ENCODE measurements at places on chromosomes 2 and 18.

GRCh38 chr2:235049719-235050118 lies 97.9 kb downstream of the SH3BP4 start:
- no peak for DNase-seq

- no peak for DNase-seq
Measured at GRCh38 chr2:67499989-67500388, 102.9 kb downstream of the ETAA1 start.

GRCh38 chr2:39881494-39881893 lies 102.4 kb upstream of the THUMPD2 start:
- DNase-seq, result no peak

DNA sequence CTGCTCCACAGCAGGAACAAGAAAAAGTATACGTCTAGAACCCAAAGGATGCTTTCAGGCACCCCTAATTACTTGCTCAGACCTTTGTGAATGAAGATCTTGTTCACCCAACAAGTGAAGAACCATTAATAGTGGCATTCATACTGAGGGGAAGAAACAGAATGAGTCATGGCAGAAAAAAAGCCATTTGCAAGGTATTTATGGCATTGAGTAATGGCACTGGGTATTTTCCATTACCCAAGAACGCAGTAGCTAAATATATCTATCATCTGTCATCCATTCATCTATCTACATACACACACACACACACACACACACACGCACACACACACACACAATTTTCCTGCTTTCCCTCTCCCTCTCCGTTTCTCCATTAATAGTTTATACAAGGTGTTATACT lies 56.4 kb upstream of the XIRP2 start:
- DNase-seq, result no peak

GRCh38 chr2:67631483-67631882 lies 234.3 kb downstream of the ETAA1 start:
- no peak for DNase-seq

- DNase-seq, result no peak
Measured at GRCh38 chr18:6776188-6776587, 46.7 kb downstream of the ARHGAP28 start.

DNA sequence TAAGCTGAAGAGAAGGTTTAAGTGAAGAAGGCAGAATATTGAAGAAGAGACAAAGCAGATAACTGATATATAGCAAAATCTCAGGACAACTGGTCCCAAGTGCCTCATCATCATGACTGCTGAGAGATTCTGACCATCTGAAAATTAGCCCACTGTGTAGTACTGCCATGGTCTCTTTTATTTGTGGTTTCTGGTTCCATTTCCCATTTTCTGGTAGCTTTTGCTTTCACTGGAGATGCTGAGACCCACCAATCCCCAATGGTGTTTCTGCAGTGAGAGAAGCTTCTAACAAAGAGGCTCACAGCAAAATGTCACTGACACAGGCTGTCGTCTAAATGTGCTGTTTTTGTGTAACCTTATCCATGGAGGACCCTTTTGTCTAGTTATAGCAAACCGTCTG lies 79.5 kb downstream of the TMEM163 start:
- no peak for DNase-seq

DNA sequence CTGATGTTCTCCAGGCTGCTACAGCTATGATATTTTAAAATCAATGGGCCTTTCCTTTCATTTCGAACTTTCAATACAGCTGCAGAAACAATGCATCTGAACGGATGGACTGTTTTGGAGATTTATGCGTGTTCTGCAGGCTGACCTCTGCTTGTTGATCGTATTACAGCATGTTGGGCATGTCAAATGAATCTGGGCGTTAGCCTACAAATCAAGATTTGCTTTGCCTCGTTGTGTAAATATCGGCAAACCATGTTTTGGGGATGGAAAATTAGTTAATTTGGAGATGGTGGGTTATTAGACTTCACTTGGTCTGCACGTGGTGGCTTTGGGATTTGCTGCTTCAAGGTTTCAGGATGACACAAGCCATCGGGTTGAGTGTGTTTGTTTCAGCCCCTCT lies 129.3 kb downstream of the AGAP1 start:
- no peak for DNase-seq

- DNase-seq, result no peak
Measured at GRCh38 chr2:9165625-9166024, 41.0 kb upstream of the ASAP2 start.

GRCh38 chr2:54456362-54456611 lies 160 bp downstream of the SPTBN1 start:
- no peak for DNase-seq

DNA sequence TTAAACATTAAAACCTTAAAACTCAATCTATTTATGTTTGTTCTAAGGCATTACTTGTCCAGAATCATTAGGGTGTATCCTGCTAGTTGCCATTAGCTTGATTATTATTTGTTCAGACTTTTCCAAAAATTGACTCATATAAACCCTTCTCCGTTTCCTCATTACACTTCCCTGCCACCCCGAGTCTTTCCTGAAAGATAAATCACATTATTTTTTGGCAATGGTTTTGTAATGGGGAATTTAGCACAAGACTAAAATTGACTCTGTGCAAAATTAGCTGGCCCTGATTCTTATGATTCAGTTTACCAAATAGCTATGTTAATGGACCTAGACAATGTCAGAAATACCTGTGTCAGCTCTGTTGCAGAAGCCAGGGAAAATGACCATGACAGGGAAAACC lies 112.2 kb upstream of the NT5C1B start:
- DNase-seq, result no peak

DNA sequence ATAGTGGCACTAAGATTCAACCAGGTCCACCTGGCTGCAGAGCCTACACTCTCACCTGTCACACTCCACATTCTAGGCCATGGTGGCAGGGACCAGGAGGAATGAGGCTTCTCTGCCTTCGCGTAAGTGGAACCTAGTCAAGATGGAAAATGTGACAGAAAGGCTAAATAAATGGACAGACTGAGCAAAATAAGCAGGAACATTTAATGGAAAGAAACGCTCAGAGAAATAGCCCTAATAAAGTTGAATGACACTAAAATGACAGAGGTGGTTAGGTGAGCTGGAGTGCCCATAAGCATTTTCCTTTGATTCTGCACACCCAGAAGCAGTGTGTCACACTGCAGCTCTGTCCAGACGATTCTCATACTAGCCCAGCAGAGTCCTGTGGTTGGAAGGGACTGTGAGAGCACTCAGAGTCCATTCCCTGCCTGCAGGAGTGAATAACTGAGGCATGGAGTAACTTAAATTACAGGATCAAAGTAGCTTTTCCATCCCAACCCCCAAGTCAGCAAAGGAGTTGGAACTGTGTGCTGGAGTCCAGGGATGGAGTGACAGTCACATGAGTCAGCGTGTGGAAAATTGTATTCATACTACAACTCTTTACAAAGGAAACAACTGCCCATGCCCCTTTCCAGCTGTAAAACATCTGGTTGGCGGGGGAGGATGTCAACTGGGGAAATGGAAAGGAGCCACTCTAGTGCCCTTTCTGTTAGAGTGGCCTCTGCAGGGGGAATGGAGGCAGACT lies 105.4 kb upstream of the LGALSL start:
- DNase-seq, result no peak

GRCh38 chr18:45408218-45408617 lies 207.1 kb upstream of the SLC14A2 start:
- DNase-seq, result no peak

GRCh38 chr18:59123588-59124369 lies 15.9 kb upstream of the SEC11C start:
- no peak for DNase-seq

DNA sequence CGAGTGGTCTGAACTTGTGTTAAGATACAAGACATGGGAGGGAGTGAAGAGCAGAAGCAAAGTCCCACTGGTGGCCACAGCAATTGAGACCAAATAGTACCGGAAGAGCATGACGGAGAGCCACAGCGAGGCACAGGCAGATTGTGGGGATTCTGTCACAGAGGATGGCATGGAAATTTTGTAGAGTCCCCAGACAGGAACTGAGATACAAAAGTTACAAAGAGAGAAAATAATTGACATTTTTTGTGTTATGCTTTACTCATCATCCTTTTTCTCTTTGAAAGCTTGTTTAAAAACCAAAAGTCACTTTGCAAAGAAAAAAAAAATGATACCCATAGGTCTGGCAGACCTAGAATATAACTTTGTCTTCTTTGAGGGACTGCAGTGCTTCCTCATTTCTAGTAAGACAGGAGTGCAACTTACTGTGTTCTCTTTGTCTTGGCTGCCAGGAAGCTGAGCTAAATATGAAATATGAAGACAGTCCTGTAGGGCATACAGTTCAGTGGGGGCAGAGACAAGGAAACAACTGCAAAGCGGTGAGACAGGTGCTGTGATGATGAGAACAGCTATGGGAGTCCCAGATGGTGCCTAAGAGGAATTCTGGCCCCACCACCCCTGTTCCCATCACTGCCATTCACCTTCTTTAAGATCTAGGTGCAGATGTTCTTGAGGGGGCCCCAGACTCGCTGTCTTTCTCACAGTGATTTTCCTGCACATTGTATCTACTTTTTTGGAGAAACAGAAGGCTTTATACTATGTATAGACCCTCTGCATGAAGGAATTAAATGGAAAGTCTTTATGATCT lies 5.2 kb downstream of the ARHGAP25 start:
- DNase-seq, result no peak

GRCh38 chr2:42117923-42118753 lies 51.0 kb upstream of the EML4 start:
- DNase-seq, result no peak

DNA sequence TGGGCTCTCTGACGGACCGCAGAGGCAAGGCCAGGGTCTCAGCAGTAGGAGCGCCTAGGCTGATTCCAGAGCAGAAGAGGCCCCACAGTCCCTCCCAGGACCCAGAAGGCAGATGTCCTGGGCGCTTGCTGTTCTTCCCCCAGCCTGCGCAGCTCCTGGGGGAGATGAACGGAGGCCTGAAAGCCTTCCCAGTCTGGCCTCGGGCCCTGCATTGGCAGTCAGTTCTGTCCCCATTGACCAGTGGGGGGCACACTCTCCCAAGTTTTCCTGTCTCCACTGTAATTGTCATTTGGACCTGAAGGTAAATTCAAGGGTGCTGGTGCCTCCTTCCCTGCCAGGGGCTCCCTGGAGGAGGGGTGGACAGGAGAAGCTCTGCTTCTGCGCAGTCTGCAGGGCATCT lies 345.7 kb downstream of the CYP26B1 start:
- DNase-seq, result no peak

DNA sequence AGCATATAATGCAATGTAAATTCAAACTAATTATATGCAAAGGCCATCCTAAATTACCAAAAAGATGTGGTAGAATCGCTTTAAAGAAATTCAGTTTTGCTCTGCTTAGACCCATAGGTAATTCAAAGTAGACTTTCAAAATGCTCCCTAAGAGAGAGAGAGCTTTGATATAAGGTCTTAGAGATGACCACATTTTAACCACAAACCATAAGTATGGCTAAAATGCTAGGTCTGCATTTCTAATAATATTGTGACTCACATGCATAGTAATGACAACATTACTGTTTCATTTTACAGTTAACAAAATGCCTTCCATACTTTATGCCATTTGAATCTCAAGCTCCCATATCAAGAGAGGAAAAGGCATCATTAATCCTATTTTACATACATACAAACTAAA lies 144.5 kb downstream of the RAD51AP2 start:
- no peak for DNase-seq

- no peak for DNase-seq
Measured at GRCh38 chr18:40013001-40013609, 1941.9 kb upstream of the PIK3C3 start.

DNA sequence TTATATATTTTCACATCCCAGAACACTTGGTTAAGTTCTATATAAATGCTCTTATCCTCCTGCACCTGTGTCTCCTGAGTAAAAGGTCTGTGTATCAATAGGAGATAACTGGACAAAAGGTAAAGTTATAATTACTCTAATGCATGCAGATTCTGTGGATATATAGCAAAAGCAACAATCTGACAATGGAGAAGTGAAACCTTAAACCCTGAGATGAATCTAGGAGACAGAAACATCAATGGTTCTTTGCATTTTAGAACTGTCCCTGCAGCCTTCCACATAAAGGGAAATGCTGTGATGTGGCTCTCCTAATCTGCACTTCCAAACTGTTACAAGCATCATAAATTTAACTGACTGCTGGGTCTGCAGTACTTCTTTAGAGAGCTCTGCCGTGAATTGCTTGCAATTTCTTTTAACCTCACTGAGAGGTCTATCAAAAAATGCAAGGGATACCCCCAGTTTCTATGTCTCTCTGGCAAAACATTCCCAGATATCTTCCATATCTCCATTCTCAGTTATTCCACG lies 42.8 kb upstream of the FSIP2 start:
- DNase-seq, result no peak

DNA sequence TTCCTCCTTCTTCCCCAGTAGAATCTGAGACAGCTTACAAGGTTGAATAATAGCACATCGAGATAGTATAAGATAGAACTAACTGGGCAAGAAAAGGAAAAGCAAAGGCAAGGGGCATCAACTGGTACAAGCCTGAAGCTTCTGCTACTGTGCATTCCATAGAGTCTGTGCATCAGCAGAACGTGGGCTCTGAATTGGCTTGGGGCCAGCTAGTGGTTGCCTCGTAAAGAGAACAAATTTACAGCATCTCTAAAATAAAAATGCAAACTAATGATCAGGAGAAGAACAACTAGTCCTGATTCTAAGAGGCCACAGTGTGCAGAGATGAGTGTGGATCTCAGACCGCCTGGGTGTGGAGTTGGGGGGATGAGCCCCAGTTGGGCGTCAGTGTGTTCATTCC lies 36.6 kb downstream of the UPP2 start:
- DNase-seq, result no peak

DNA sequence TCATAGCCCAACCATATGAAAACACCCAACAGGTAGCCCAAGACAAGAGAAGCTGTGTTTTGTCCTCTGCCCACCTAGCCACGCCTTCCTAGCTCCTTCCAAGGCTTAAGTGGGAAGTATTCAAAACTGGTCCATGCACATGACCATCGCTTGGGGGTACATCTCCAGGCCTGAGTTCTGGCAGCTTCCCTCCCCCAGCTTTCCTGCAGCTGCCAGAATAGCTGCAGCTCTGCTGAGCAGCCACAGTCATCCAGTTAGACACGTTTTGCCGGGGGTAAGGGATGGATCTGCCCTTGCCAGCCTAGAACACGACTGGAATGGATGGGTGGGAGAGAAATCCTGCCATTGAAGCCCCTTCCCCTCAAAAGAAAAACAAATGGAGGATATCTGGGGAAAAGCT lies 166.8 kb downstream of the NRP2 start:
- no peak for DNase-seq

DNA sequence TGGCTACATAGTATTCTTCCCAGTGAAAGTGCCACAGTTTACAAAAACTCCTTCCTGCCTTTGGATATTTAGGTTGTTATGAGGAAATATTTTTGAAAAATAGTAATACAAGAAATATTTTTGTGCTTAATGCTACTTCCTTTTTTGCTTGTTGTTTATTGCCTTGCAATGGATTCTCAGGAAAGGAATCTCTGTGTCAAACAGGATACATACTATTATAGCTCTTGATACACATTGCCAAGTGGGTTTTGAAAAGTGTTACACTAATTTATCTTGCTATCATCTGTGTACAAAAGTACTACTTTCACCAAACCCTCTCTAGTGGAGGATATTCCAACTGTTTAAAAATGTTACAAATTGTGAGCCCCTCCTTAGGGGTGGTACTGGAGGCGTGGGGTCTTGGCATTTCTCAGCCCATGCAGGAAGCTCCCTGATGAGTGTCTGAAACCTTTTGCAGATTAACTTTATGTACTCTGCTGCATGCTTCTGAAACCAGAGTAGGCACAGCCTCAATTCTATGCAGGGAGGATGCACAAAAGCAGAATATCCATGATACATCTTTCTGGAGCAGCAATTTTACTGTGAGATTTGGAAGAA lies 54.5 kb downstream of the EVA1A start:
- no peak for DNase-seq
